ENCODE measurements at places on chromosomes 5 and 9.

DNA sequence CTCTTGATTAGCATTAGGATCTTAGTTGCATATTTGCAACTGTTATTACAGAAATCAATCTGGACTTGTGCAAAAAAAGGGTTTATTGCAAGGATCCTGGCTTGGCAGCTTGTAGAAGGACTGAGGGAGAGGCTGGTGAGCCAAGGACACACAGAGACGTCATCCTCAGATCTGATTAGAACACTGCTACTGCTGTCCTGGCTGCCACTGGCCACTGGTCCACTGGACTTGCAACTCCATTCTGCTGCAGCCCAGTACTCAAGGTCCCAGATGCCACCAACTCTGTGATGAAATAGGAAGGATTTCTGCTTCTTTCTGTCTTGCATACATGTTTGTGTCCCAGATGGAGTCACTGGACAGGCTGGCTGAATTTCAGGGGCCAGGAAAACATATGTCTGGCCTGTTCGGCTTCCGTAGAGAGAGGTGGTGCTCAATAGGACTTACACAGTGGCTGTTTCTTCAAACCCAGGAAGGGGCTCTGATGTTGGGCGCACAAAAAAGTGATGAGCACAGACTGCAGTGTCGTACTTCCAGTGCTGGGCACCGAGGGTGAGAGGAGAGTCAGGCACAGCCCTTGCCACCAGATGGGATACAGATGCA, 68.9 kb upstream of the SH3PXD2B start:
- no peak for DNase-seq

- DNase-seq, result no peak
Measured at GRCh38 chr5:117487556-117487955, 912.9 kb upstream of the SEMA6A start.

DNA sequence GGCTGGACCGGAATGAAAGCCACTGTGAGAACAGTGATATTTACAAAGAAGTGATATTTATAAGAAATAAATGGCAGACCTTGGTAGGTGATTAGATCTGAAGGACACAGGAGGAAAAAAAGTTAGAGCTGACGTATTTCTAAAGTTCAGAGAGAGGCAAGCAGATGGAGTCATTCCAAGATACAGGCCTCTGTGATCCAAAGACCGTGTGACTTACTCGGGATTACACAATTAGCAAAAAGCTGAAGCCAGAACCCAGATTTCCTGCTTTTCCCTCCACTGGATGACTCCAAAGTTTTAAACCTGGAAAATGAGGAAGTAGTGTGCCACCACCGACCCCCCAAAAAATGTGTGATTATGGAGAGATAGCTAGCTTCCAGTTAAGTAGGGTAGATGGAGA, 3.1 kb upstream of the DOCK8 start:
- no peak for DNase-seq

GRCh38 chr5:147743012-147743411, 39.5 kb downstream of the JAKMIP2 start:
- DNase-seq, result no peak

DNA sequence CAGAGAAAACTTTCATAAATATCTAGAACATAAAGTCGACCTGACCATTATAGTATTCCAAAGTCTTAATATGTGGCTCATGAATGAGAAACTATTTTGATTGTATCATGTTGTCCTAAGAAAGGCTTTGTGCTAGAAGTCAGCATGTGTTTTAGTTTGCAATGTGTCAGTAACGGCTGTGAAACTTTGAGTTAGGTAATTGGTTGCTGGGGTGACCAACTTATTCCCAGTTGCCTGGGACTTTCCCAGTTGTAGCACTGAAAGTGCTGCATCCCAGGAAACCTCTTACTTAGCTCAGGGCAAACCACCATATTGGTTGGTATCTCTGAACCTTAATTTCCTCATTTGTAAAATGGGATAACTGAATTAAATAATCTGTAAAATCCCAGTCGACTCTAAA, 114.6 kb upstream of the SLC12A2 start:
- no peak for DNase-seq

DNA sequence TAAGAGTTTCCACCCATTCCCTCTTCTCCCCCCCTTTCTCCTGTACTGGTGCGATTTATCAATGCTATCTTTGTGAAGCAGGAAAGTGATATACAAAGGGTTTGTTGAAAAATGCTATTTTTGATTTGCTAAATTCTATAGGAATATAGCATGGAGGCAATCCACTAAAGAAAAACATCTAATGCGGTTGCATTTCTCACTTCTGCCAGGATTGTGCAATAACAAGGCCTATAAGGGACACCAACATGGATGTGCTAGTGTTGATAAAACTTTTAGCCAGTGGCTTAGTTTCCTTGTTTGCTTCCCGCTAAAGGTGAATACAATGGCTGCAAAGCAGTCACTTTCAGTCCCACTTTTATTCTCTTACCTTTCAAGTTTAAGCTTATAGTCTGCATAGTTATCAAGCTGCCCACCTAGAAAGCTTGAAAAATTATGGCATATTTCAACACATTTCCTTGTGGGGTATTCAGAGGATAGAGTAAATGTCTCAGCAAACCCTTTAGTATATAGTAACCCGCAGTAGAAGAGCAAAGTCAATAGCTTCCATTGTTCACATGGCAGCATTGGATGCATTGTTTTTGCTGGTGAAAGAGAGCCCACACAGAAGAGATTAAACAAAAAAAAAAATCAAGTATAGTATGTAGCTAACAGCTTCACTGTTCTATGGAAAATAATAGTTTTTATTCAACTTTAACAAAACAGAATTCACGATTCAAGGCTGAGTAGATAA, 674.6 kb upstream of the SEMA6A start:
- no peak for DNase-seq

- no peak for DNase-seq
Measured at GRCh38 chr5:157599565-157599964, 24.0 kb upstream of the ADAM19 start.

DNA sequence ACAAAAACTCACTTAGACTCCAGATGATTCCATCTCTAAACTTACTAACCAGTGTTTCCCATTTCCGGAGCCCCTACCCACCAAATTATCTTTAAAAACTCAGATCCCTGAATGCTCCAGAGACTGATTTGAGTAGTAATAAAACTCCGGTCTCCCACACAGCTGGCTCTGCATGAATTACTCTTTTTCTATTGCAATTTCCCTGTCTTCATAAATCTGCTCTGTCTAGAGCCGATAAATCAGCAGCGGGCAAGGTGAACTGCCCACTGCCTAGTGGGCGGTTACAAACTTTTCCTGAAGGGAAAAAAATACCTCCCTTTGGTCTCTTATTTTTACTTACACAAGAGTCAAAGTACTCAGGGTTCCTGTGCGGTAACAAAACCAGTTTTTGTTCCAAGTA, 624.4 kb upstream of the RORB start:
- DNase-seq, result no peak

DNA sequence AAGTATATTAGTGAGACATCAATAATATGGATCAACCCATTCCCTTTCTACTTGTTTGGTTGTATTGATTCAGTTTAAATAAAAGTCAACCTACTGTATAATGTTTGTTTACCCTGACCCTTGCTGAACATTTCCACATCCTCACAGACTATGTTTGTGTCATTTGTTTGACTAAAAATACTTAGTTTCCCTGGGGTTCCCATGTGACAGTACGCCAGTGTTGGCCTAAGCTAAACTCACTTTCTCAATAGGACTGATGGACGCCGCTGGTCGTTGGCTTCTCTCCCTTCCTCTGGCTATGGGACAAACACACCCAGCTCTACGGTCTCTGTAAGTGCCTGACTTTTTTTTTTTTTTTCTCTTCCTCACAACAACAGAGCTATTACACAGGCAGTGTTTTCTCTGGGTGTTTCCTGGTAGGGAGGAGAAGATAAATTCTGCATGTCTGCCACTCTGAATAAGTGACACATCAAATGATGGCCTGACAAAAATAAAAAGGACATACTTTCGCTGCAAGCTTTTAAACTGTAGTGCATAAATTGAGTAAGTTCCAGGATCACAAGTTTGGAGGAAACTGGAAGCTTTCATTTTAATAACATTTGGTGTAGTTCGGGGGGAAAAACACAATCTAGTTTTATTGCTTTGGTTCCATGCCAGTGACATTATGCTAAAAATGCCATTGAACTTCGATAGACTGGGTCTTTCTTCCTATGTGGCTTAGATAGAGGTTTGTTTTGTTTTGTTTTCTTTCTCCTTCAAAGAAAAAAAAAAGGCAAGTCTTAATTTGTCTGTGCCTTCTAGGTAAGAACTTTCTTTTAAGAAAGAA, 101.0 kb downstream of the CD180 start:
- no peak for DNase-seq

DNA sequence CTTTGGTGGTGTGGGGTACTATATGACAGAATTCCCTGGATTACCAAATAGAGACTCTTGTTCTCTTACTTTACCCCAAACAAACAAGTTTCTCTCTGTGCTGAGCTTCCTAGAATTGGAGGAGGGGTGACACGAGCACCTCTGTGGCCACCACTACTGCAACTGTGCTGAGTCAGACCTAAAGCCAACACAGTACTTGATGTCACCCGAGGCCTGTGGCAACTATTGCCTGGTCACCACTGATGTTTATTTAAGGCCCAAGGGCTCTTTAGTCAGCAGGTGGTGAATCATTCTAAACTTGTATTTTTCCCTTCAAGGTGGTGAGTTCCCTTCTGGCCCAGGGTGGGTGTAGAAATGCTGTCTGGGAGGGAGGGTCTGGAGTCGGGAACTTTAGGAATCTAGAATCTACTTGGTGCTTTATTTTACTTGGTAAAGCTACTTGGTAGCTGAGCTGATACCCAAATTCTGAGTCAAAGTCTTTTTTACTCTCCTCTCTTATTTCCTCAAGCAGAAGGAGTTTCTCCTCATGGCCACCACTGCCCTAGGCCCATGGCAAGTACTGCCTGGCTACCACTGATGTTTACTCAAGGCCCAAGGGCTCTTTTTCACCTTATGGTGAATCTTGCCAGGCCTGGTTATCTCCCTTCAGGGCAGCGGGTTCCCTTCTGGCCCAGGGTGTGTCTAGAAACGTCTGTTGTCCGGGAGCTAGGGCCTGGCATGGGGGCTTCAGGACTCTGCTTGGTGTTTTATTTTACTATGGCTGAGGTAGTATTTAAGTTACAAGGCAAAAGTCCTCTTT, 9.8 kb downstream of the LURAP1L start:
- no peak for DNase-seq

GRCh38 chr5:150540615-150541396, 32.9 kb downstream of the NDST1 start:
- no peak for DNase-seq

DNA sequence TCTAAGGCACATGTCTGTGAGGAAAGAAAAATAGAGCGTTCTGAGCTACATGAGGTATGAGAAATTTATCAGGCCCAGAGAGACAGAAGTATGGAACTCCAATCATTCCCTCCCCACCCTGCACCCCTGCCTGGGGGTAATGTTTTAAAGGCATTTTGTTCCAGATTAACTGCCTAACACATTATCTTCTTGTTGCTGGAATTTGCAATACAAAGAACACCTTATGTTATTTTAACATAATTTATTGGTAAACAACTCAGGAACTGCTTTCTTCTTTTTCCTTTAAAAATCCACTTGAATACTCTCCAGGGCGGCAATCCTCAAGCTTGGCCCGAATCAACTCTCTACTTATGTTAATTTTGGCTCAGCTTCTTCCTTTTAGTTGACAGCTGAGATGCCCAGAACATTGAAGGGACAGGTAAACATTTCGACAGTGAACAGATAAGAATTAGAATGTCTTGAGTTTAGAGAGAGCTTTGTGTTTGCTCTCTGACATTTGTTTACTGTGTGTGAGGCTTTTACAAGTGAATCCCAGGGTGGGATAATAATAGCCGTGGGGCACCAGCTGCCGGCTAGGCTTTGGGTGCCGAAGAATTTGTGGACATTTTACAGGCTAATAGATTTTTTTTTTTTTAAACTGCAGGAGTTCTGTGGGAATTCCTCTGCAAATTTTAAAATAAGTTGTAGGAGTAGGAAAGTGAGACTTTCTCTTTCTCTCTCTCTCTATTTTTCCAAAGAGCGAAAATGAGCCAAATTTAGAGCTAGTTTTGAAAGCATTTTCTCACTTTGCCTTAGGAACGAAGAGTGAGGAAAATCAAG, 96.4 kb upstream of the TAF11L2 start:
- no peak for DNase-seq

DNA sequence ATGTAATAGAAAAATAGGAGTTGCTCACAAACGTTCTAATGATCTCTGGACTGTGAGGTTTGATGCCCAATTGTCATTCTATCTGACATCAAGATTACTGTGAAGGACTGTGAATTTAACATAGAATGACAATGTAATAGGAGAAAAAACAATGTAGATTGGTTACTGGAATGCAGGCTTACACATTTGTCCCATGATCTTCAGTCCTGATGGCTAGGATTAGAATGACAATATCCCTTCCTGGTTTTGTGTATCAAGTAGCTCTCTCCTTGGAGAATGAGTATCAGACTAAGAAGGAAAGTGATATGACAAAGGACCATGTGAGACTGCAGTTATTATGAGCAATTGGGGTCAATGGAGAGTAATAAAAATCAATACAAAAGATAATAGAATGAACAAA, 862.2 kb upstream of the C9orf72 start:
- no peak for DNase-seq

DNA sequence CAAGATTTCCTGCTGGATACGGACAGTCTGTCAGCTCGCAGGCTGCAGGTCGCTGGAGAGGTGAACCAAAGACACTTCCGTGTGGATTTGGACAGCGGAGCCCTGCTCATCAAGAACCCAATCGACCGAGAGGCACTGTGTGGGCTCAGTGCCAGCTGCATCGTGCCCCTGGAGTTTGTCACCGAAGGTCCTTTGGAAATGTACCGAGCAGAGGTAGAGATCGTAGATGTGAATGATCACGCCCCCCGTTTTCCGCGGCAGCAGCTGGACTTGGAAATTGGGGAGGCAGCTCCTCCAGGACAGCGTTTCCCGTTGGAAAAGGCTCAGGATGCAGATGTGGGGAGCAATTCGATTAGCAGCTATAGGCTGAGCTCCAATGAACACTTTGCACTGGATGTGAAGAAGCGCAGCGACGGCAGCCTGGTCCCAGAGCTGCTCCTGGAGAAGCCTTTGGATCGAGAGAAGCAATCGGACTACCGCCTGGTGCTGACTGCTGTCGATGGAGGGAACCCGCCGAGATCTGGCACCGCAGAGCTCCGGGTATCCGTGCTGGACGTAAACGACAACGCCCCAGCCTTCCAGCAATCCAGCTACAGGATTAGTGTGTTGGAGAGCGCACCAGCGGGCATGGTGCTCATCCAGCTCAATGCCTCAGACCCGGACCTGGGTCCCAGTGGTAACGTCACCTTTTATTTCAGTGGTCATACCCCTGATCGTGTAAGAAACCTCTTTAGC, 658 bp downstream of the PCDHGC4 start:
- DNase-seq, result no peak

GRCh38 chr5:135231289-135231688, 167.7 kb downstream of the MACROH2A1 start:
- DNase-seq, result no peak

- no peak for DNase-seq
Measured at GRCh38 chr9:14741369-14741768, 18.8 kb upstream of the CER1 start.

All from activated T-cell treated with anti-CD3 and anti-CD28 coated beads, Interleukin-2, amount 50 U/mL, for 48 hours (primary cell).